ENCODE measurements at places on chromosomes 6 and 20.

GRCh38 chr6:82951935-82952334 lies 113.7 kb downstream of the UBE3D start:
- no peak for DNase-seq

GRCh38 chr6:93731306-93731705 lies 311.9 kb upstream of the EPHA7 start:
- no peak for DNase-seq

- no peak for DNase-seq
These were observed 145.2 kb downstream of the REV3L start for GRCh38 chr6:111337829-111338236.

GRCh38 chr20:1696521-1697209 lies 39.1 kb upstream of the SIRPG start:
- no peak for DNase-seq

DNA sequence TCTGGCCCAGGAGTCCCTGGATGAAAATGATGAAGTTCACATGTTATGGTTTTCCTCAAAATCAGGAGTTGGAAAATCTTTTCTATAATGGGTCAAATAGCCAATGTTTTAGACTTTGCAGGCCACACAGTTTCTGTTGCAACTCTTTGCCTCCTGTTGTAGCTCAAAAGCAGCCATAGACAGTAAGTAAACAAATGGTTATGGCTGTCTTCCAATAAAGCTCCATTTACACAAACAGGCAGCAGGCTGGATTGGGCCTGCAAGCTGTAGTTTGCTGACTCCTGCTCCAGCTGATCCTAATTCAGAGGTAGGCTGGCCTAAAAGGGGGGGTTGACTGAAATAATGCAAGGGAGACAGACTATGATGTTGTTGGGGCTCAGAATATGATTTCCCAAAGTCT lies 33.0 kb downstream of the METTL24 start:
- DNase-seq = peak; percentile 21

DNA sequence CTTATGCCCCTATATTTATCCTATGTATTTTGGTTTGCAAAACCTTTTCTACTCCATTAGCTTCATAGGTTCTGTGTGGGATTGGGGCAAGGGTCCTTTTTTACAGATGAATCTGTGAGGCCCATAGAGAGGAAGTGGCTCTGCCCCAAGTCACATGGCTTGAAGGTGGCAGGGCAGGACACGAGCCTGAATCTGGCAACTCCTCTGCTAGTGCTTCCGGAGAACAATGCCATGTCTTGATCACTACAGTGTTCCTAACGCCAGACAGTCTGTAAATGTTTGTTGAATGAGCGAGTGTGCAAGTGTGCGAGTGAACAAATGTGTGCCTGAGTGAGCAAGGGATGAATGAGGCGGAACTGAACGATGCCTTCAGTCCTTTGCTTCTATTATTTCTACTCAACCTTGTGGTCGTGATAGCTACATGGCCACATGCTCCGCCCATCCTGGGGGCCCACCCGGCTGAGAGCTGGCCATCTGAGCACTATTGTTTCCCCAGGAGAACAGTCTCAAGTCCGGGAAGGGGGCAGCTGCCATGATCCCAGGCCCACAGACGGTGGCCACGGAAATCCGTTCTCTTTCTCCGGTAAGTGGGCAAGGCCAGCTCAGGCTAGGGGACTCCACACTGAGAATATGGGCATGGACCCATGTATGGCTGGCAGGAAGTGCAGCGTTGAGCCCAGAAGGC lies 17.8 kb upstream of the AAR2 start:
- no peak for DNase-seq

DNA sequence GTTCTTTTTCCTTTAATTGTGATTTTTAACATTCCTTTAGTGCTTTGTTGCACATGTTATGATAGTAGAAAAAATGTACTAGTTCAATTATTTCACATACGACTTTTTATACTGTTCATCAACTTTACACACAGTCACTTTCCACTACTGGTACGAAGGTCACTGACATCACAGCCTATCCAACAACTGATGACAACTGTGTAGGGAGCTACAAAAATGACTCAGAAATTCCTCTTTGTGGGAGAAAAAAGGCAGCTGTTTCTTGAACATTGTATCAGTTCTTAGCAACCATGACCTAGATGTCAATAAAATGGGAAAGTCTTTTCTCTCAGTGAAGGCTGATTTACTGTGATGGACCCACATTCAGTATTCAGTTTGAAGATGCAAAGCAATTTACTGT lies 7.0 kb upstream of the ID4 start:
- peak; percentile 37 for DNase-seq

GRCh38 chr6:11431455-11431937 lies 106.1 kb upstream of the TMEM170B start:
- DNase-seq = no peak

All from AG08395 (cell line).